Right ventricle myocardium inferior (tissue), 1 donor: ENCODE measurements at places on chromosomes 2 and 18. TPM values are rescaled to one million over a fixed set of nuclear protein-coding genes. Genes with fewer than 3 reads are reported as not detected.
A peak's percentile ranks its signal among the peaks of the same experiment; 100 is the strongest.

SLC4A3 gene
- 445 TPM for total RNA-seq

SCYGR4 gene
- not detected for total RNA-seq

MFSD2B gene
- total RNA-seq = not detected

RBKS gene
- total RNA-seq = 4.0 TPM

ENOSF1 gene
- 25.3 TPM for total RNA-seq

TEX44 gene
- total RNA-seq = not detected

GRCh38 chr18:59795882-59796281, 98.7 kb upstream of the CCBE1 start:
- DNase-seq = no peak

GRCh38 chr2:86758405-86758804, 32.3 kb downstream of the CD8A start:
- DNase-seq = no peak

DNA sequence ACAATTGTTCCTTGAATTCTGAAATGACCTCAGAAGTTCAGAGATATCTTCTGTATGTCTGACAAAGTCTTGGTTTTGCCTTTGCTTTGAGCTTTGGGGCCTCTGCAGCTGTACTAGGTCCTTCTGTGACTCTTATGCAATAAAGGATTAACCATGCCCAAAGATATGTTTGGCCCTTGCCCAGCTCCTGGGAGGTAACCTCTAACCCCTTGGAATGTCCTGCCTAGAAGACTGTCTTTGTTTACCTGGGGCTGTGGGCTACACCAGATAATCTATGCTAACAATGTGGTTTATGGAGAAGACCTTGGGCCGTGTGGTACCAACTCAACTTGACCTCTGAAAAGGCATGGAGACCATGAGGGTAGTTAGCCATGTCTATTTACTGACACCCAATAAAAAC, 140.9 kb upstream of the CAPN13 start:
- no peak for DNase-seq

DNA sequence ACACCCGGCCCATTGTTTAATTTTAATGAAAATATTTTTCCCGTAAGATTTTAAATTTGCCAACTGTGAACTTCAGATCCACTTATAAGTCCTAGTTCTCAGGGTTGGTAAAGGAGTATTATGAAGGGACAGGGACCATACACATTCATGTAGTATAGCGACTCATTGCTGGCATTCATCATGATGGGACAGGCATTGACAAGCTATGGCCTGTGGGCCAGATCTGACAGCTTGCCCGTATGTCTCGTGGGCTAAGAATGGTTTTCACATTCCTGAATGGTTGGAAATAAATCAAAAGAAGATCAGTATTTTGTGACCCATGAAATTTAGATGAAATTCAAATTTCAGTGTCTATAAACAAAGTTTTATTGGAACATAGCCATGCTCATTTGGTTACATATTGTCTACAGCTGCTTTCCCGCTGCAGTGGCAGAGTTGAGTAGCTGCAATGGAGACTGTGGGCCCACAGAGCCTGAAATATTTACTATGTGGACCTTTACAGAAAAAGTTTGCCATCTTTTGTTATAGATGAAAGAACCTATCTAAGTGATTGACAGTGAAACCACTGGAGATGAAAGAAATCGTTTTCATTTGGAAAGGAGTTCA, 4.1 kb downstream of the RAPGEF4 start:
- no peak for DNase-seq

DNA sequence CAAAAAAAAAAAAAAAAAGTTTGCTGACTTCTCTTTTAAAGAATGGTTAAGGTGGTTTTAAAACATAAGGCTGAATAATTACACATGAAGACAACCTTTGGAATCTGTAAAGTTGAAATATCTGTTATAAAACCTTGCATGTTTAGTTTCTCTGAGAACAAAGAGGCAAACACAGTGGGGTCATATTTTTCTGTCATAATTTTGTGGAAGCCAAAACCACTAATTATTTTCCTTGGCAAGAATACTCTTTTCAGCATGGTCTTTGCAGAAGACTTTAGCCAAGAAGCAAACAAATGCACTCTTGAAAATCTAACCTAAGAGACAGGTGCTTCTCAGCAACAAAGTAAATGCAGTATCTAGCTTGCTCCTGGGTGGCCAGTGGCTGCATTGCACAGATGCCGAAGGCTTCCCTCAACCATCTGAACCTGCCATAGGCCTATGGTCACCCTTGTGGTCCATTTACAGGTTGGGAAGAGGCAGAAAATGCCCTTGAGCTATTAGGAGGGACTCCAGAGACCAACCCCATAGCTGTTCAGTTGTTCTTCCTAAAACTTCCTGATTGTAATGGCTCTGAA, 44.8 kb downstream of the ZAP70 start:
- no peak for DNase-seq

DNA sequence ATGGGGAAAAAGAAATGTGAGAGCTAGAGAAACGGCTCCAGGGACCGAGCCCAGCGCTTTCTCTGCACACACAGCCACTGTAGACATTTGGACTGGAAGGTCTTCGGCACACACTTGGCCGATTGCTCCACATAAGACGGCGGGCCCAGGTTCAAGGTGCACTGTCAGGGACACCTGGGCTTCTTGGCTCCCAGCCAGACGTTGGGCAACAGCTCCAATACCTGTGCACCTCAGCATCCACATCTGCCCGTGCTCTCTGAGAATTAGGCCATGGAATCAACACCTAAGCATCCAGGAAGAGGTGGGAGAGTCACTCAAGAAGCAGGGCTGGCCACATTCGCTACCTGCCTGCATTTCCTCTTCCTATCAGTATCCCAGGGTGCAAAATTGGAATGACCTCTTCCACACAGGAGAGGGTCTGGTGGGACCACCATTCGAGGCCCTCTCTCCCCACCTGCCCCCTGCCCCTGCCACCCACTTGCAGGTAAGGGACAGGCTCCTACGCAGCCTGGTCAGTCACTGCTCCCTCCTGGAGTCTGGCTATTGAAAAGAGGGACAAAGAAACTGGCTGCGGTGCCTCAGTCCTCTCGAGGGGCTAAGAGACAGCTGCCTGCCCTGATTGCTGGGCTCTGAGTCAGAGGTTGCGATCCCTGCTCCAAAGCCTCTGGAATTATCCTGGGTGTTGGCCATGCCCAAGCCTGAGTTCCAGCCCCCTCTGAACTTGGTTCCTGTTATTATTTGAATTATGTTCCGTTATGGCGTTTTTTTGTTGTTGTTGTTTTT, 40.1 kb upstream of the TAF1B start:
- DNase-seq = no peak

DNA sequence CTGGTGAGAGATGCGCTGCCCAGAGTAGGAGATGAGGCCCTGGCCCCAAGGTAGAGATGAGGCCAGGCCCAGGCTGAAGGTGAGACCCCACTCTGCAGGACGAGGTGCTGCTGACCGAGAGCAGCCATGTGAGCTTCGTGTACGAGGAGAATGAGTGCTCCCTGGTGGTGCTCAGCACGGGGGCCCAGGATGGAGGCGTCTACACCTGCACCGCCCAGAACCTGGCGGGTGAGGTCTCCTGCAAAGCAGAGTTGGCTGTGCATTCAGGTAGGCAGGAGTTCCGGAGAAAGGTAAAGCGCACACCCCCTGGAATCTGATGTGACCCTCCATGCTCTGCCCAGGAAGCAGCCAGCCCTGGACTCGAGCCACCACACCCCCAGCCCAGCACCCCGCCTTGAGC, 21.5 kb upstream of the GMPPA start:
- DNase-seq = peak; percentile 60

DNA sequence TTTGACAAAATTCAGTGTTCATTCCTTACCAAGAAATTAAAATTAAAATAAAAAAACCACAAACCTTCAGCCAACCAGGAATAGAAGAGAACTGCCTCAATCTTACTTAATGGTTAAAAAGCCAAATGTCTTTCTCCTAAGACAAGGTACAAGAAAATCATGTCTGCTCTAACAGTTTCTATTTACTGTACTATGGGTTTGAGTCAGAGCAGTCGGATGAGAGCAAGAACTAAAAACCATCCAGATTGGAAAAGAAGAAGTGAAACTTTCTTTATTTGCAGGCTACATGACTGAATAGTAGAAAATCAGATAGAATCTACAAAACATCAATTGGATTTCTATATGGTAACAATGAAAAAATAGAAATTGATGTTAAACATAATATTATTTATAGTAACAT, 555.5 kb upstream of the TNP1 start:
- DNase-seq = no peak

- DNase-seq = no peak
Observed at GRCh38 chr2:237090906-237091305, 5.2 kb downstream of the COPS8 start.

- DNase-seq = no peak
Observed at GRCh38 chr2:241399941-241400922, 44.1 kb downstream of the FARP2 start.

GRCh38 chr2:220665108-220665471, 907.0 kb downstream of the EPHA4 start:
- DNase-seq = no peak

DNA sequence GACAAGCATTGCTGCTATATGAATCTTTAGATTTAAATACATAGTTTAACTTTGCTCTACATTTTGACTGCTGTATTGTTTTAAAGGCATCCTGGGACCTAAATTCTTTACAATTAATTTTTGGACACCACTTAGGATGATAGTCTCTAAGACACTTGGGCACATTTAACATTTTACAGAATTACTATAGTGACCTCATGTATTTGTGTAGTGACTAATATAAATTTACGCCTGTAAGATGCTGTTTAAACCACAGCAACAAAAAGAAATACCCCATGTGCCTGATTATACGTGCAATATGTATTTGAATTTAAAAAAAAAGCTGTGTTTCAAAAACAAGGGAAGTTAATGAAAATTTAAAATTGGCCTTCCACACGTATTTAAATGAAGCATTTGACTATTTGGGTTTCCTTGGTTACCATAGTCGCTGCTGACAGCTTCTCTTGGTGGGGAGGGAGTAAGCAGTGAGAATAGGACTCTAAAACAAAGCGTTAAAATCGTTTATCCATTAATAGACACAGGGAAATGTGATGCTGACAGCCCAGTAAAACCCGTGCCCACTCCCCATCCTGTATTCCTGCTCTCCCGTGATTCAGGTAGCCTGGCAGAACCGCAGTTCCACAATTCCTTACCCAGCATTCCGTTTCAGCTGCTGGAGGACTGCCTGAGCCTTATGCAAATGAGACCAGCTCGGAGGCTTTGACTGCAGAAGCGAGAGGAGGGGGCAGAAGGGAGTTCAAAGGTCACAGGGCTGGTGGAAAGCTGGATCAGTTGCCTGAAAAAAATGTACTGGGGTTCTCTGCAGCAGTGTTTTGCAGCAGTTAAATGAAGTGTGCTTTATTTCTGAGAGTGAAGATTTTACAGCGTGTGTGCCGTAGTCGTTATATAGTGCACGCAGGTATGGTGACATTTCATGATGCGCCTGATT, 104.3 kb downstream of the CSRNP3 start:
- no peak for DNase-seq

- DNase-seq = no peak
Observed at GRCh38 chr2:27721335-27721734, 50.2 kb upstream of the MRPL33 start.

- no peak for DNase-seq
Observed at GRCh38 chr2:164014068-164014731, 278.4 kb upstream of the FIGN start.

DNA sequence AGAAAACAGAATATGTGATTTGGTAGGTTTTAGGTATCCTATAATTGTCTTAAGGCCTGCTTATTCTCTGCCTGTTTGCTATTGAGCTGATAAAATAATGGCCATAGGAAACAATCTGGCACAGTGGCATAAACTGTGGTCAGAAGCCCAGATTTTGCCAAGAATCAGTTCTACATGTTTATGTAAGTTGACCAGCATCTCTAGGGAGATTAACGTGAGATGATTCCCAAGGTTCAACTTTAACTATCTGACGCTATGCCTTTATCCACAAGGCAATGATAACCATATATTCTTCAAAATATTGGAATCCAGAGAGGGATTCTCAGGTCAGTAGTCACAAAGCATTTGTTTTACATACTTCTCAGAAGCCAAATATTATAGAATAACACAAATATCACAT, 25.6 kb downstream of the AP1S3 start:
- no peak for DNase-seq

- peak; percentile 74 for DNase-seq
Observed at GRCh38 chr2:168456521-168457189, 583 bp downstream of the CERS6 start.

- DNase-seq = no peak
Observed at GRCh38 chr2:139544186-139544851, 764.1 kb upstream of the NXPH2 start.

- DNase-seq = no peak
Observed at GRCh38 chr18:63293935-63294334, 25.6 kb downstream of the BCL2 start.

GRCh38 chr2:160956243-160956802, 203.9 kb upstream of the TANK start:
- DNase-seq = peak; percentile 35

- peak; percentile 86 for DNase-seq
Observed at GRCh38 chr18:31685097-31686082, 1.0 kb upstream of the B4GALT6 start.

GRCh38 chr18:58183226-58183625, 139.2 kb downstream of the NEDD4L start:
- DNase-seq = no peak

GRCh38 chr2:65377556-65378192, 54.7 kb downstream of the SPRED2 start:
- no peak for DNase-seq
